ENCODE measurements at places on chromosomes 5 and 9. TPM values are rescaled to one million over a fixed set of nuclear protein-coding genes. Genes with fewer than 3 reads are reported as not detected.

DNA sequence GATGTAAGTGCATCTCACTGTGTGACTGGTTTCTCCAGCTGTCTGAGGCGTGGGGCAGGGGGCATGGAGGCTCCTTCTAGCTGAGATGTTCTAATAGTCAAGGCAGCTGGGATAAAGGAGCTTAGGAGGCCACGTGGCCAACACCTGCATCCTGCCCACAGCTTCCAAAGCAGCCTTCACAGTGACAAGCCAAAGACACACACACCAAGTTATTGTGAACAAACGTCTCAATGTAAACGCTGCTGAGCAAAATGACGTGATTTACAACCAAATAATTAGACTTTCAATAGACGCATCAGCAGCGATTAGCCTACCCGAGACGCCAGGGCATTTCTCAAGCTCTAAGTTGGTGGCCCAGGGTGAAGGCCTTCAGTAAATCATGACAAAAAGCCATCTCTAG, 23.2 kb upstream of the SLC25A51 start:
- DNase-seq = no peak
- no peak overlapping the region for H3K27ac ChIP-seq
- H3K36me3 ChIP-seq = peaks cover 18% of the 10 kb centered on the region
- H3K27me3 ChIP-seq = no peaks in the 10 kb centered on the region
- no peak overlapping the region for H3K4me3 ChIP-seq

DNA sequence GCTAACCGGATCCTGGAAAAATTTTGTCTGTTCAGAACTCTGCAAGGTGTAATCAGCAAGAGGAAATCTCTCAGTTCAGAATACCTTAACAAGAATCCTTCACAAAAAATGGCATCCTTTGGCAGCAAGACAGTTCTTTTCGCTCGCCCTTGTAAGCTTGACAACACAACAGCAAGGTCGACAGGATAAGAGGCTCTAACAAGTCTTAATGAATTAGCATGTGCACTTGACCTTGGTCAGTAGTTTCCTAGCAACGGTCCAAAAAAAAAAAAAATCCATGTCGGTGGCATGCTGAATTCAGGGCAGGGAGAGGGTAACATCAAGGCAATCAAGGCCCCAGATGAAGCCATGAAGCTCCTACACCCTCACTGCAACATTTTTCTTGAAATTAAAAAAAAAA, 172.8 kb downstream of the APBA1 start:
- H3K27me3 ChIP-seq = no peaks in the 10 kb centered on the region
- no peak overlapping the region for H3K27ac ChIP-seq
- no peak for DNase-seq
- H3K36me3 ChIP-seq = no peaks in the 10 kb centered on the region
- H3K4me3 ChIP-seq = no peak overlapping the region

GRCh38 chr9:116632990-116633838, 53.9 kb upstream of the TRIM32 start:
- no peak overlapping the region for H3K4me3 ChIP-seq
- H3K4me1 ChIP-seq = peaks cover 3% of the 10 kb centered on the region
- DNase-seq = no peak

DNA sequence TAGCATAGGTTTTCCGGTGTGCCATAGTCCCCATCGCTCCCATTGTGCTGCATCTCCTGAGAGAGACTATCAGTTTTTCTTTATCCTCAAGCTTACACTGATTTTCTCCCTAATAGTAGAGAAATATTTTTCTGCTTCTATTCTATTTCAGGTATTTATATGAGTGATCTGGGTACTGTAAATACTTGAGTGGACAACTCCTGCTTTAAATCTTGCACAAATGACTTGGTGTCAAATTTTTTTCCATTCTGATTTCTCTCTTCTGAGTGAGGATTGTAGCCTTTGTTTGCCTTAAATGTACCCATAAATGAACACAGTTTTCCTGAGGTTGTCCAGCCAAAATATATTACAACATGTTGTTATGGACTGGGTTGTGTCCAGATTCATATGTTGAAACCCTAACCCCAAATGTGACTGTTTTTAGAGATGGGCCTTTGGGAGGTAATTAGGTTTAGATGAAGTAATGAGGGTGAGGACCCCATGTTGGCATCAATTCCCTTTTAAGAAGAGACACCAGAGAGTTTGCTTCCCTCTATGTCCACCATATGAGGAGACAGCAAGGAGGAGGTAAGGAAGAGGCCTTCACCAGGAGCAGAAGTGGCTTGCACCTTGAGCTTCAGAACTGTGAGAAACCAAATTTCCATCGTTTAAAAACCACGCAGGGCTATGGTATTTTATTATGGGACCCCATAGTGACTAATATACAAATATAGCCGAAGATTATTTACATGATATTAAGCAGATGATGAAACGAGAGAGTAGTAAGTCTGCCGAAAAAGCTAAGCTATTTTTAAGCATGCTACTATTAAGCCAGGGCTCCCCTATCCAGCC, 336.4 kb upstream of the MPDZ start:
- DNase-seq = no peak
- no peaks in the 10 kb centered on the region for H3K36me3 ChIP-seq
- H3K4me3 ChIP-seq = no peak overlapping the region
- peak overlapping the region; percentile 39 for H3K27ac ChIP-seq
- H3K4me1 ChIP-seq = peaks cover 11% of the 10 kb centered on the region
- H3K27me3 ChIP-seq = no peaks in the 10 kb centered on the region

DNA sequence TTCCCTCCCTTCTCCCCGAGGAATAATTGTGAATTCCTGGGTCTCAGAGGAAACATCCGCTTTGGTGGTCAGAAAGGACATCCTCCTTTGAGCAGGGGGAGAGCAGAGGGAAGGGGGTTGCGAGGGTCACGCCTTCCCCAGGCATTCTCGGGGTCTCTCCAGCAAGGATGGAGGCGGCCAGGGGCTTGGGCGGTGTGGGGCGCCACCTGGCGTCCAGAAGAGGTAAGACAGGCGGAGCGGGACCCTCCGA, 129.1 kb downstream of the KCNIP1 start:
- H3K4me1 ChIP-seq = peaks cover 31% of the 10 kb centered on the region
- H3K27me3 ChIP-seq = no peaks in the 10 kb centered on the region
- peak; percentile 93 for DNase-seq

DNA sequence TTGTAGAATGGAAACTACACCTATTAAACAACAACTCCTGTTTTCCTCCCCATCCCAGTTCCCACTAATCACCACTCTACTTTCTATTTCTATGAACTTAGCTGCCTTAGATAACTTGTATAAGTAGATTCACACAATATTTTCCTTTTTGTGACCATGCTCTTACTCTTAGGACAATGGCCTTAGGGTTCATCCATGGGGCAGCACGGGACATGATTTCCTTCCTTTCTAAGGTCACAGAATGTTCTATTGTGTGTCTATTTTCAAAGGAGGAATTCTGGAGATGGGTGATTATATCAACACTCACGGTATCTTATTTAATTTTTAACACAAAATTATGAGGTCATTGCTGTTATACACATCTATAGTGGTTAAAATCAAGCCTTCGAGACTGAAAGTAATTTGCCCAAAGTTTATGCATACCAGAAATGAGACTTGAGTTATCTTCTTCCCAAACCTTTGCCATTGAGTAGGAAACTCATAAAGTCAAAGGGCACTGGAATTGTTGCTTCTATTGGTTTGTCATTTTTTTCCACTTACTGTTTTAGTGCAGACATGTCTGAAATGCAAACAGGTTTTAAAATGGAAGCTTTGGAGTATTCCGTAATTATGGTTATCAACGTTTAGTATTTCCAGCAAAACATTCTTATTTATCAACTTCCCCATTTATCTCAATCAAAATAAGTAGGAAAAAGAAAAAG, 23.6 kb downstream of the CTSL start:
- no peaks in the 10 kb centered on the region for H3K36me3 ChIP-seq
- no peak for DNase-seq
- H3K4me3 ChIP-seq = no peak overlapping the region

DNA sequence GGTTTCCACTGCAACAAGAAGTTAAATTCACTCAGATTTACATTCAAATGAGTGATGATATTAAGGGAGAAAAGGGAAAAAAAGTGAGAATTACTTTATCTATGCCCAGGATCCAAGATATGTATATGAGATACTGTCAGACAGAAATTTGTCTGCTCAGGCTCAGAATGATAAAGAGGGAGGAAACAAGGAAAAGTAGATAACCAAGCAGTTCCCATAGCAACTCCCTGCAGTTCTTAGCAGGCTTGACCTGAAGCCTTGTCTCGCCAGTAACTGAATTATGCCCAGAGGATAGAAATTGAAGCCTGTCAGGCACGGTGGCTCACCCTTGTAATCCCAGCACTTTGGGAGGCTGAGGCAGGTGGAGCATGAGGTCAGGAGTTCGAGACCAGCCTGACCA, 304.4 kb downstream of the TLE1 start:
- H3K36me3 ChIP-seq = no peaks in the 10 kb centered on the region
- H3K27ac ChIP-seq = peak overlapping the region; percentile 53
- H3K27me3 ChIP-seq = no peaks in the 10 kb centered on the region
- H3K4me3 ChIP-seq = no peak overlapping the region
- DNase-seq = peak; percentile 30
- peaks cover 5% of the 10 kb centered on the region for H3K4me1 ChIP-seq

The ELP1 gene
- 19.1 TPM for polyA plus RNA-seq

Data from SK-N-SH (cell line).